NCI-H1105 (cell line): ENCODE measurements at places on chromosomes 16 and 17.

DNA sequence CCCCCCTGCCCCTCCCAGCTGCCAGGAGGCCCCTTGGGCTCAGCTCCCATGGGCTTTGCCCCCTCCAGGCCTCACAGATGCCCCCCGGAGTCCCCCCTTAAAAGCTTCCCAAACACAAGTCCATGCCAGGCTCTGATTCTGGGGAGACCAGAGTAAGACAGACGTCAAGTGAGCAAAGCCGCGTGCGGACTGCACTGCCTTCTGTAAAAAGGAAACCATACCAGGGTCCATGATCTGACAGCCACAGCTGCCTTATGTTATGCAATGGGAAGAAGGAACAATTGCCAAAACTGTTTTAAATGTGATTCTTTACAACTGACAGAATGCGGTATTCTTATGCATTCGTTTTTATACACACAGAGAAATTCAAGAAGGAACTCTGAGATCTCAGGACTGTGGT lies 17.9 kb upstream of the HEXD start:
- DNase-seq = no peak

- DNase-seq = no peak
These were observed 1.1 kb upstream of the CACNG1 start for GRCh38 chr17:67043283-67043682.

- no peak for DNase-seq
These were observed 11.7 kb downstream of the SAMD14 start for GRCh38 chr17:50118076-50118827.

- no peak for DNase-seq
These were observed 2.0 kb downstream of the PRAC2 start for GRCh38 chr17:48725004-48725287.

DNA sequence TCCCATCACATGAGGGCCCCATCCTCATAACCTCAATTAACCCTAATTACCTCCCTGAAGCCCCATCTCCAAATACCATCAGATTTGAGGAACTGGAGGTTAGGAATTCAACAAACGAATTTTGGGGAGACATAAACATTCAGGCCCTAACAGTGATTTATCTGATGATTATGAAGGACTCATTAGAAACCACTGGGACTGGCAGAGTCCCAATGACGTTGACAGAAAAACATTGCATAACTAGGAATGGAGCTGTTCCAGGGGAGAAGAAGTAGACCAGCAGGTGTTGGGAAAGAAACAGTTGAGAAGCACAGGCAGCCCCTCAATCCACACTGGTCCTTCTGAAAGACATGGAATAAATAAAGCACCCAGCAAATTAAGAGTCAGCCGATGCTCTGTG lies 282.0 kb downstream of the MAP2K4 start:
- DNase-seq = no peak
